Hindlimb muscle (tissue), 1 donor: ENCODE measurements at places on chromosomes 6 and 20. TPM values are rescaled to one million over a fixed set of nuclear protein-coding genes. Genes with fewer than 3 reads are reported as not detected.

The MICB gene
- polyA plus RNA-seq = 0.85 TPM

- DNase-seq = no peak
These were observed 20.3 kb downstream of the ANKS1A start for GRCh38 chr6:34909320-34909883.

DNA sequence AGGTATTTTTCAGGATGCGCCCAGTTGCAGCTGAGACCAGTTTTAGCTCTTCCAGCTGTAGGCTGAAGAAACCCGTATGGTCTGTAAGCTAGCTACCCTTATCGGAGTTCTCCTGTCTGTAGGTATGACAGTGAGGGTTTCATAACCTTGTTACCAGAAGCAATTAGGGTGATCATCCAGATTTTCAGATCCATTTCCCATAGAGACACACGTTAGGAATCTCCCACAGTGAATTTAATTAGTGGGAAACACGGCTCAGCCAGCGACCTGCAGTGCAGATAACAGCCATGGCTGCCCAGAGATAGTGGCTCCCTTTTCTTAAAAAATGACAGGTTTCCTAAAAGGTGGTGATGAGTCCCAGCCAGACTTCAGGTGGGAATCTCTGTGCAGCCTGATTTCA, 111.1 kb downstream of the BTBD3 start:
- no peak for DNase-seq

The CPXM1 gene
- polyA plus RNA-seq = 46.8 TPM

The MYBL2 gene
- polyA plus RNA-seq = 12.8 TPM

The CYP39A1 gene
- polyA plus RNA-seq = 1.5 TPM

DNA sequence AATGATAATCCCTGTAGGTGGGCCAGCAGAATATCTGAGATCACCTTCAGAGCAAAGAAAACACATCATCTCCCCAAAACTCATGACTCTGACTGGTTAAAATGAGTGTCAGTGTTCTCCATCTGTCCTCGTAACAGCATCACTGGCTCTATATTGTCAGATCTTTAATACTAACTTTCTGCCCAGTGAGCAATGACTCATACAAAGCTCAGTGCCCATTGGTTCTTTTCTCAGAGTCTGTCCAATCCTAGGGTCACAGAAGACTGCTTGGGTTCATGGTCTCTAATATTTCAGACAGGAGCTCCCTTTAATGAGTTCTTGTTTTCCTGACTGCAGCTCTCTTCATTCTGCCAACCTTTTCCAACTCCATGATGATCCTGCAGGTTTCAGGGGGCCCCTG, 36.4 kb downstream of the HLA-DPB1 start:
- peak; percentile 44 for DNase-seq

DNA sequence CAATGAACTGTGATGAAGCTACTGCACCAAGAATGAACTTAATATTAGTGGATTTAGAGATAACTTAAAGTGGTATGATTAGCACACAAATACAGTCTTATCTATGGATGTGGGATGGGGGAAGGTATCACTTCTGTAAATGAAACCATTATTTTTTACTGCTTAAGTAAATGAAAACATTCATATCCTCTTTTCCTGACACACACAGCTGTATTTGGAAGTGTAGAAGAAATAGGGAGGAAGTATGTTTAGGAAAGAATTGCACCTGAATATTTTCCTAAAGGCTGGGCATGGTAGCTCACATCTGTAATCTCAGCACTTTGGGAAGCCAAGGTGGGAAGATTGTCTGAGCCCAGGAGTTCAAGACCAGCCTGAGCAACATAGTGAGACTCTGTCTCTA, 96.8 kb downstream of the HIVEP2 start:
- DNase-seq = no peak

The COL11A2 gene
- 49.7 TPM for polyA plus RNA-seq

The KCNK16 gene
- not detected for polyA plus RNA-seq

GRCh38 chr20:32287231-32287638, 9.8 kb downstream of the KIF3B start:
- no peak for DNase-seq

DNA sequence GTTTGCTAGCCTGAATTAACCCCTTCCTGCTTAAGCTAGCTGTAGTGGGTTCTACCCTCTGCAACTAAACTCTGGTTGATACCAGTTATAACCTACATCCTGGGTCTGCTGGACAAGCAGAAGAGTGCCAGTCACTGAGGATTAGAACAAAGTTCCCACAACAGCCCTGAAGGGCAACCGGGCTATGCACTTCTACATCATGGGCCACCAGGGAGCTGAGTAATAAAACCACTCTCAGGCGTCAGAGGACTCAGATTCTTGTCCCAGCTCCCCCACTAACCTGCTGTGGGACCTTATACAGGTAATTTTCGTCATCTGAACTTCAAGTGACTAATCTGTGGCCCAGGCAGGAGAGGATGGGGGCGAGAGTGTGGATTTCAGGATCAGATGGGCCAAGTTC, 56.8 kb downstream of the EYA2 start:
- DNase-seq = no peak
